ENCODE measurements at places on chromosomes 5 and 9. TPM values are rescaled to one million over a fixed set of nuclear protein-coding genes. Genes with fewer than 3 reads are reported as not detected.

Gene IFNA13
- not detected for total RNA-seq

Gene IRGM
- total RNA-seq = not detected

Gene CCL27
- total RNA-seq = not detected

Gene ACTBL2
- total RNA-seq = not detected

Gene KIF4B
- total RNA-seq = not detected

Gene GDA
- 1.2 TPM for total RNA-seq

Gene TSSK1B
- not detected for total RNA-seq

Gene FAM153A
- not detected for total RNA-seq

Gene OBP2B
- total RNA-seq = not detected

Gene C5
- total RNA-seq = 12.2 TPM

Gene EPB41L4B
- 21.3 TPM for total RNA-seq

Gene DAP
- total RNA-seq = 62.1 TPM
